ENCODE measurements at places on chromosomes 16 and 17.

DNA sequence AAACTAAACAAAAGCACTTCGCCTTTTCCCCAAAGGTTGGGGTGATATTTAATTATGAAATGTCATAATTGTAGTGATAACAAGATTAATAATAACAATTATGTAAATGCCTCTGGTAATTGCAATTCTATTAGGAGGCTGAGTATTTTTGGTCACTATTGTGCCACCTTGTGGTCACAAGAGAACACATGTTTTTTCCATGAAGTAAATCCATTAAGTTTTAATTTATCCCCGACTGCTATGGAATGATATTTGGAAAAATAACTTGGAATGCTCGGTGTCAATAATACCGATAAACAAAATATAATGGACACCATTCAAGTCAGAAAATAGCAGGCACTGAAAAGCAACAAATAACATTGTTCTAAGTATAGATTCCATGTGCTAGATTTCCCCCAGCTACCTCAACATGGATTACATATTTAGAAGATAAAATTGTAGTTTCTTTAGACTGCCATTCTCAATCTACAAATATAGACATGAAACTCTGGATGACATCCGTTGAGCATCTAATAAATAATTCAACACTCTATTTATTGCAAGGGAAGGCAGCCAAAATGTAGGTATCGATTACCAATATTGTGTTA is 25.0 kb upstream of the KCNJ2 start:
- no peak for DNase-seq

DNA sequence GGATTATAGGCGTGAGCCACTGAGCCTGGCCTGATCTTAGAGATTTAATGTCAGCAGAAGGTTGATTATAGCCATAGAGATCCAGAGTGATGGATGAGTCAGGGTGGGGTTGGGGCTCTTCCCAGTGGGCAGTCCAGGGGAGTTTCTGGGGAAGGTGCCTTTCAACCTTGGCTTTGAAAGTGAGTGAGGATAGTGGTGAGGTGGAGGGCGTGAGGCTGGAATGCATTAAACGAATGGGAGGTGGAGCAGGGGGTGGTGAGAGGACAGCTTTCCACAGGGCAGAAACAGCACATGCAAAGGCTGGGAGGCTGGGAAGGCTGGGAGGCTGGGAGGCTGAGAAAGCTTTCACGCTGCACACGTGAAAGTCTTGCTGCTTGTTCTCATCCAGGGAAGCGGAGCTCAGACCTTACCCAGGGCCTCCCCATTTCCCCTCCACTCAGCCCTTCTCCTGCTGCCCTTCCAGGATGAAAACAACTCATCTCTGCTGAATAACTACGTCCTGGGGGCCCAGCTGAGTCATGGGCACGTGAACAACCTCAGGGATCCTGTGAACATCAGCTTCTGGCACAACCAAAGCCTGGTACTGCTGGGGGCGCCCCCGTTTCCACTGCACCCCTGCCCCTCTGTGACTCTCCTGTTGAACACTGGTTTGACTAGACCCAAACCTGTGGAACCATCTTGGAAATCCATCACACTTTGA is 22.3 kb downstream of the ADGRG5 start:
- DNase-seq: no peak

- no peak for DNase-seq
These were observed 66.6 kb upstream of the CPHXL start for GRCh38 chr16:75792771-75793492.

GRCh38 chr16:47045459-47045858 is 72.0 kb upstream of the DNAJA2 start:
- no peak for DNase-seq

DNA sequence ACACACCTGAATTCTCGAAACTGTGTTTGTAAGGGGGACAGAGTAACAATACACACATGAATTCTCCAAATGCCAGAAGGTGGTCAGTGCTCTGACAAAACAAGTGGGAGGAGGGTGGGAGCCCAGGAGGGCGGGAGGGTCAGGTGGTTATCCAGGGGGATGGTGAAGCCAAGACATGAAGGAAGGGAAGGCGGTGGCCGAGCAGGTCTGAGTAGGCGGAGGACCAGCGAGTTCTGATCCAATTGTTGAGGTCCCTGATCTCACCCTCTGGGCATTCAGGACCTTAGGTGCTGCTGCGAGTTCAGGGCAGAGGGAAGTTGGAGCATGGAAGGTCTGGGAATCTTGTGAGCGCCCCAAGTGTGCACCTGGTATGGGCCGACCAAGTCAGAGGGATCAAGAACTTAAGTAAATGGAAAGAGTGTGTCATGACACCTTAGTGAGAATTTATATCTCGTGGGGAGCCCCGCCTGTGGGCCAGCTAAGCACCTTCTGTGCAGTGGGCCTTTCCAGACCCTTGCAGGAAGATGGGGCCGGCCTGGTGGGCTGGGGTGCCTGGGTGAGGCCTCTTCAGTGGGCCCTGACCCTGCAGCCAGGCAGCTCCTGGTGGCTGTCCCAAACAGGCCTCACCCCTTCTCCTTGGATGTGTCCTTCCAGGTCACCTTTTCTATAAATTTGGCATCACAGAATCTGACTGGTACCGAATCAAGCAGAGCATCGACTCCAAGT is 86.1 kb downstream of the NPIPB11 start:
- no peak for DNase-seq

- DNase-seq: peak; percentile 68
These were observed 997 bp upstream of the CDH11 start for GRCh38 chr16:65122724-65123395.

Measured in head of caudate nucleus (tissue), 42 donors.